ENCODE measurements at places on chromosomes 16 and 17. TPM values are rescaled to one million over a fixed set of nuclear protein-coding genes. Genes with fewer than 3 reads are reported as not detected.
A peak's percentile ranks its signal among the peaks of the same experiment; 100 is the strongest.

DNA sequence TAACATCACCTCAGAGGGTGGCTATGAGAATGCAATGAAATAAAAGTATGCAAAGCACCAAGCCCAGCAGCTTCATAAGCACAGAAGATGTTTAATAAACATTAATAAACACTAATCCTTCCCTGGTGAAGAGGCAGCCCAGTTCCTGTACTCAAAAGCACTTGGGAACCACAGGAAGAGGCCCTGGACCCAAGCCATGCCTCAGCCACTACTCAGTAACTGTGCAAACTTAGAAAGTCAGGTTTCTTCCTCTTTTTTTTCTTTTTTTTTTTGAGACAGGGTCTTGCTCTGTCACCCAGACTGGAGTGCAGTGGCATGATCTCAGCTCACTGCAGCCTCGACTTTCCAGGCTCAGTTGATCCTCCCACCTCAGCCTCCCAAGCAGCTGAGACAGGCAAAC, 5.3 kb downstream of the ARHGAP17 start:
- no peaks in the 10 kb centered on the region for H3K27me3 ChIP-seq
- no peak overlapping the region for H3K4me3 ChIP-seq
- H3K4me1 ChIP-seq, result peaks cover 86% of the 10 kb centered on the region
- peak overlapping the region; percentile 63 for H3K27ac ChIP-seq

DNA sequence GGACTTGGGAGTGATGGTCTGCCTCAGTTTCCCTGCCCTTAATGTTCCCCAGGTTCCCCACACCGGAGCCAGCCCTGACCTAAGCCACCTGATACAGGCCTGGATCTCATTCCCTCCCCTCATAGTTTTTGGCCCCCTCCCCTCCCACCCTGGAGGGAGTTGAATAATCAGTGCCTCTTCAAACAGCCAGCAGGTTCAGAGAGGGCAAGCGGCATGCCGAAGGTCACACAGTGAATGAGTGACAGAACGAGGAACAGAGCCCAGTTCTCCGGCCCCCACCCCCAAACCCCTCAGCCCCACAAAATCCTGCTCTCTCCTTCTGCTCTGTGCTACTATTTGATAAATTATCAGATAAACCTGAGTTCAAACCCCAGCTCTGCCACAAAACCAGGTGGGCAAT, 31.2 kb downstream of the BEAN1 start:
- H3K4me3 ChIP-seq, result no peak overlapping the region
- H3K27ac ChIP-seq, result no peak overlapping the region
- H3K27me3 ChIP-seq, result peaks cover 51% of the 10 kb centered on the region
- no peaks in the 10 kb centered on the region for H3K36me3 ChIP-seq
- no peaks in the 10 kb centered on the region for H3K4me1 ChIP-seq

DNA sequence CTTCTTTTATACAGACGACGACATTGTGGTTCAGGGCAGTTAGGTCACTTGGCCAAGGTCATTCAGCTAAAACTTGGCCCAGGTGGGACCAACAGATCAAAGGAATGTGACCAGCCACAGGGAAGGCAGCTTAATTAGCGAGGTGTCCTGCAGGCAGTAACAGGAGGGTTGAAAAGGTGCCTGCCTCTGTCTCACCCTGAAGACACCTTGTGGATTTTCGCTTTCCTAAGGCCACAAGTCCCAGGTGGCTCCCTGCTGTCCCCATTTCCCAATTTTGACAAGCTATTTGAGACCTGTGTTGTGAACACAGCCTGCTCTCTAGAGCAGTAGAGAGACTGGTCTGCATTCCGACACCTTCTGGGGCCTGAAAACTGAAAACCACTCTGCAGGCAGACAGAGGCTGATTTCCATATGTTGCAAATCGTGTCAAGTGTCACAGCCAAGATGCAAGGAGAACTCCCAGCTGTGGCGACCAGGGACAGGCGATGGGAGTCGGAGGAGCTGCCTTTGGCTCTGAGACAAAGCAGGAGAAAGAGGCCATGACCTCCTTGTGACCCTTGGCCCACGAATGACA, 593.1 kb upstream of the CDH5 start:
- no peaks in the 10 kb centered on the region for H3K27me3 ChIP-seq
- no peak overlapping the region for H3K27ac ChIP-seq
- no peak overlapping the region for H3K4me3 ChIP-seq

GRCh38 chr17:73553311-73553710, 90.9 kb downstream of the SDK2 start:
- no peak overlapping the region for H3K4me3 ChIP-seq
- no peak for DNase-seq
- H3K27ac ChIP-seq, result no peak overlapping the region
- no peaks in the 10 kb centered on the region for H3K36me3 ChIP-seq
- peaks cover 4% of the 10 kb centered on the region for H3K27me3 ChIP-seq

DNA sequence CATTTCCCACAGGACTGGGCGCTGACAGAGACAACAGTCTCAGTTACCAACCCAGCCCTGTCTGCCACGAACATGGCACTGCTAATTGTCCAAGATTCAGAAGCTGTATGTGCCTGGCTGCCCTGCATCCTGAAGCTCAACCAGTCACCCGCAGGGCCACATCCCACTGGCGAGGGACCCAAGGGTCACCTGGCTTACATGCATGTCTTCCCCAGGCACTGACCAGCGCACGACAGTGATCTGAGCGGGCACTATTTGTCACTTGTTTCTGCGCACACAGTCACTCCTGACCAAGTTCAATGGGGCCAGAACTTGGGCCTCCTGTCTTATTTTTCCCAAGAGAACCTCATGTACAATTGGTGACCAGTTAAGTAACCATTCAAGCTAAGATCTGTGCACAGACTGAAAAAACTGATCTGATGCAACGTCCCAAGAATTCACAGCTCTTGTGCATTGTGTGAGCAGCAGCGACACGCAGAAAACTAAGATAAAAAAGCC, 13.1 kb downstream of the USP7 start:
- H3K36me3 ChIP-seq, result no peaks in the 10 kb centered on the region
- peaks cover 45% of the 10 kb centered on the region for H3K4me1 ChIP-seq
- peak overlapping the region; percentile 39 for H3K27ac ChIP-seq
- no peak overlapping the region for H3K4me3 ChIP-seq
- DNase-seq, result no peak
- no peaks in the 10 kb centered on the region for H3K27me3 ChIP-seq

DNA sequence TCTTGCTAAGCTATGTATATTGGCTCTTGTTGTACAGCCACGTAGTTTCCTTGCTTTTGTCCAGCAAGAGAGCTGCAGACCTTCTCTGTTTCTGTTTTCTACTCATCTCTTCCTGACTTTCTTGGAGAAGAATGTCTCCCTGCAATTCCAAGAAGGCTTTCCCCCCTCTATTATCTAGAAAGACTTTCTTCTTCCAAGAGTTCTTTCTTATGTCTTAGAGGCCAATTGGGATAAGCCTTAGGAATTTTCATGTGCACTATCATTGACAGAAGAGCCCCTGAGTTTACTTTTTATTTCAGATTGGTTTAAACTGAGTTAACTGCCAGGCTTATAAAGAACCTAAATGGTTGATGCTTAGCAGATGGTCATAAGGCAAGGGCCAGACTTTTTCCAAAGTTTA, 9.0 kb downstream of the CAPNS2 start:
- no peak for DNase-seq
- no peak overlapping the region for H3K4me3 ChIP-seq
- H3K27me3 ChIP-seq, result no peaks in the 10 kb centered on the region
- H3K4me1 ChIP-seq, result peaks cover 5% of the 10 kb centered on the region

DNA sequence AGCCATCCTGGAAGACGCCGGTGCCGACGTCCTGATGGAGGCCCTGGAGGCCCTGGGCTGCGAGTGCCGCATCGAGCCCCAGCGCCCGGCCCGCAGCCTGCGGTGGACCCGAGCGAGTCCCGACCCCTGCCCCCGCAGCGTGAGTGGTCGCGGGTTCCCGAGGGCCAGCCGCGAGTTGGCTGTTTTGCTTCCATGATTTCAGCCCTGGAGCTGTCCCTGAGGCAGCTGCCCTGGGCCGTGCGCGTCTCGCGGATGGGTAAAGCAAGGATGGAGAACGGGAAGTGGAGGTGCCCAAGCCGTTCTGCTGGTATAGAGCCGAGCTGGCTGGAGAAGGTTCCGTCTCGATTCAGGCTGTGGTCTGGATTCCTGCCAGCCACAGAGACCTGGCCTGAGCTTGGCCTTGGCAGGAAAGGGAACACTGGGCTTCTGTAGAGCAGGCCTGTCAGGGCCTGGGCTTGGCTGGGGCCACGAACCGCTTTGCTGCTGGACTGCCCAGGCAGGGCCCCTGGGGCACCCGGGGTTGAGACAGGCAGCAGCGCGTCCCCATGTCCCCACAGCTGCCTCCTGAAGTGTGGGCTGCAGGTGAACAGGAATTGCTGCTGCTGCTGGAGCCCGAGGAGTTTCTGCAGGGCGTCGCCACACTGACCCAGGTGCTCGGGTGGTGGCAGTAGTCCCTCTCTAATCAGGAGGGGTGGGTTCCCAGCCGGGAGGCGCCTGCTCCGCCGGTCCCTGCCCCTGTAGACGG, 941 bp upstream of the MRPS34 start:
- no peaks in the 10 kb centered on the region for H3K27me3 ChIP-seq
- H3K27ac ChIP-seq, result peak overlapping the region; percentile 44
- H3K4me3 ChIP-seq, result peak overlapping the region; percentile 91
- peaks cover 20% of the 10 kb centered on the region for H3K4me1 ChIP-seq

- H3K4me1 ChIP-seq, result no peaks in the 10 kb centered on the region
- no peak overlapping the region for H3K4me3 ChIP-seq
- no peak for DNase-seq
- no peaks in the 10 kb centered on the region for H3K27me3 ChIP-seq
These were observed 233.1 kb downstream of the CBLN1 start for GRCh38 chr16:49048557-49048956.

DNA sequence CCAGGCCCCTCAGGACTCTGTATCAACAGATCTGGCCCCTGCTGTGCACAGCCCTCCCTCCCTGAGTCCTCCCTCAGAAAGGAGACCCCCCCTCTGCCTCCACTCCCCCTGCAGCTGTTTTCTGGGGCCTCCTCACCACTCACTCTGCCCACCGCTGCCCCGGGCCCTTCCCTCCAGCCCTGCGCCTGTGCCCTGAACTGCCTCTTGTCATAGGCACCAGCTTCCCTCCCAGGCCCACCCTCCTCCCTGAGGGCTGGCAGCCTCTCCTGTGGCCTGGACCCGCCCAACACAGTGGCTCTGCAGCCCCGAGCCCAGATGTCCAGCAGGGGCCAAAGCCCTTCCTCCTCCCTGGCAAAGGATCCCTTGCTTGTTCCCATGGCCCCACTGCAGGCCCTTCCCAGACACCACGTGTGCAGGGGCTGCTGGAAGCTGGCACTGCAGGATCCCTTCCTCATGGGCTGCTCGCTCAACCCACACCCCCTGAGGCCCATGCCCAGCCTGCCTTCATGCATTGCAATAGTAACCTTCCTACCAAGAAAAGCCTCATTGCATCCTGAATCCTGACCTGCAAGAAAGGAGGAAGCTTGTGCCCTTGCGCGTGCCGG, 25.8 kb downstream of the GNPTG start:
- H3K27ac ChIP-seq, result no peak overlapping the region
- H3K36me3 ChIP-seq, result peaks cover 10% of the 10 kb centered on the region
- H3K4me3 ChIP-seq, result no peak overlapping the region
- H3K27me3 ChIP-seq, result no peaks in the 10 kb centered on the region

- no peak overlapping the region for H3K4me3 ChIP-seq
- H3K27ac ChIP-seq, result no peak overlapping the region
- peaks cover 10% of the 10 kb centered on the region for H3K36me3 ChIP-seq
- H3K4me1 ChIP-seq, result peaks cover 11% of the 10 kb centered on the region
- DNase-seq, result no peak
These were observed 1.5 kb upstream of the NT5C start for GRCh38 chr17:75133001-75133400.

KIF2B gene
- total RNA-seq, result not detected

TMEM204 gene
- total RNA-seq, result 14.5 TPM

TNRC6C gene
- total RNA-seq, result 28.7 TPM
